ENCODE measurements at places on chromosomes 3 and 15.
A peak's percentile ranks its signal among the peaks of the same experiment; 100 is the strongest.

DNA sequence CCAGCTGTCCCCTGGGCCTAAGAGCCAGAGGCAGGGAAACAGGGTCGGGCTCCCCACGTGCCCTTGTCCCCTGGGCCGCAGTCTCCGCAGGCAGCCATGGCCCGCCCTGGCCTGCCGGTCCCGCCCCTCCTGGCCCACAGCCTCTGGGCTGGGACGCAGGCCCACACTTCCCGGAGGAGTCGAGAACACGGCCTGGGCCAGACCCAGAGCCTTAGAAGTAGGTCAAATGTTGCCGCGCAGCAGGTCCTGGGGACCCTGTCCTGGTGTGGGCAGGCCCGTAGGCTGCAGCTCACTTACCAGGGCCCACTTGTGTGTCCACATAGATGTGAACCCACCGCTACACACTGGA is 4.3 kb upstream of the MYL3 start:
- no peak for DNase-seq

DNA sequence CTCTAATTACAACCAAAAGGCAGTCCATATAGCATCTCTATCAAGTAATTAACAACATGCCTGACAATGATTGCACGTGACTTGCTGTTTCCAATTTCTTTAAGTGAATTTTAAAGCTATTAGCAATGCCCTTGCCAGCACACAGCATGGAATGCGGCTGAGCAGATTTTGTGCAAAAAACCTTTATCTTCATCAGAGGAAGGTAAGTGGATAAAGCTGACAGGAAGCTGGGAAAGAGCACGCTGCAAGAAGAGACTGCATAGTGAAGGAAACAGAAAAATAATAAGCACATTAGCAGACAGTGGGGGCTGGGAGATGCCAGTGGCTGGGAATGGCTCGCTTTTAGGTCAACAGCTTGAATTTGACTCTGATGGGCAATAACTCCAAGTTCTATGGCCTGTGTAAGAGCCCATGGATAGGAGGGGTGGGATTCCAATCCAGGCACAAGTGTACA is 138.8 kb downstream of the PDZRN3 start:
- DNase-seq, result no peak

DNA sequence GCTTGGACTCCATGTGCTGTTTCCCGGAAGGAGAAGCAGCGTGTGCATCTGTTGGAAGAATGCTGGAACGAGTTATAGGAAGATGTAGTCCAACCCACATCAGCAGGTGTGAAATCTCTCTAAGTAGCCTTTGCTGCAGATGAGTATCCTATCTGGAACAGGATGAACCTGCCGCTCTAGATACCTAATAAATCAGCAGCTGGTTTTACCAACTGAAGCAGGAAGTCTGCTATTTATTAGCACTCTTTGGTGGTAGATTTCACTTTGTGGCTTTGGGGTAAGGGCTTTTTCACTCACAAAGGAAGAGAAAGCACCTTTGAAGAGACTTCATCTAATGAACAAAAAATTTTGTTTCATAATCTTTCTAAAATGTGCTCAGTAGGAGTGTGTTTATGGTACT is 66.4 kb downstream of the DCUN1D1 start:
- DNase-seq, result peak; percentile 11

- no peak for DNase-seq
Observed at GRCh38 chr3:151183265-151183671, 19.7 kb downstream of the GPR171 start.

- DNase-seq, result no peak
Observed at GRCh38 chr3:193782276-193782647, 189.3 kb downstream of the OPA1 start.

DNA sequence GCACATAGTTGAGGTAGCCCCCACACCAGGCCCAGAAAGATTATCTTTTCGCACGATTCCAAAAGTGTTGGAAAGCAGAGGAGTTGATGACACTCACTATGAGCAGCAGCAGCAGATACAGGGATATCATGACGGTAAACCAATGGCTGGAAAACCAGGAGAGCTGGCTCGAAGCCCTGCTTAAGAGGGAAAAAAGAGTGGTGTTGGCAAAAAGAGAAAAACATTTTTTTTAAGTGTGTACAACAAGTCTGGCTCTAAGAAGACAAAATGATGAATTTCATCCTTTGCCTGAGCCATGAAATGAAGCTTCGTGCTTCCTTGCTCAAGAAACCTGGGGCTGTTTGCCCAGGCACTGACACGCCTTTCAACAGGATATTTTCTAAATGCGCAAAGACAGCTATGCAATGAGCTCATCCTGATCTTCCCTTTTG is 27.3 kb downstream of the PARP16 start:
- no peak for DNase-seq

DNA sequence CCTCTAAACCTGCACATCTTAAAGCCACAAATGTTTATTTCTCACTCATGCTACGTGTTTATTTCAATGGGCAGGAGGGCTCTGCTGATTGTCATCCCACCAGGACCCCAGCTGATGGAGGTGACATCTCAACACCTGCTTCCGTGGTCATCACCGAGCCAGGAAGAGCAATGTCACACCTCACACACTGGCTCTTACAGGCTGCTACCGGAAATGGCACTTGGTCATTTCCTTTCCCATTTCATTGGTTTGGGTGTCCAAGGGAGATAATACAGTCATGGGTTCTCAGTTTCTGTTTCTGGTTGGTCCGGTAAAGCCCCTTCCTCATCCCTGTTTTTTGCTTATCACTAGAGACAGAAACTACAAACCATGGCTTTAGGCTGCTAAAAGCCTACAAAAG is 41.9 kb downstream of the ABHD2 start:
- no peak for DNase-seq

- DNase-seq, result peak; percentile 95
Observed at GRCh38 chr3:120506076-120506827, 55.5 kb upstream of the FSTL1 start.

DNA sequence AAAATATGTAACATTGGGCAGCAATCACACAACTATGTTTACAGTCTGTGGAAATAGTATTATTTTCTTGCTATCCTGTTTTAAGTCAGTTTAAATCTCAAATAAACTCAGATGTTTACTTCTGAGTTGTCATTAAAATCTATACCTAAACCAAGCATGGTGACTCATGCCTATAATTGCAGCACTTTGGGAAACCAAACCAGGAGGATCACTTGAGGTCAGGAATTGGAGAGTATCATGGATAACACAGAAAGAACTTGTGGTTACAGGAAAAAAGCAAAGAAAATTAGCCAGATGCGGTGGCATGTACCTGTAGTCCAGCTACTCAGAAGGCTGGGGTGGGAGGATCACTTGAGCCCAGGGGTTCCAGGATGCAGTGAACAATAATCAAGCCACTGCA is 631.6 kb upstream of the EPHA6 start:
- DNase-seq, result no peak

GRCh38 chr15:40256638-40257235 is 17.9 kb downstream of the PAK6 start:
- no peak for DNase-seq

DNA sequence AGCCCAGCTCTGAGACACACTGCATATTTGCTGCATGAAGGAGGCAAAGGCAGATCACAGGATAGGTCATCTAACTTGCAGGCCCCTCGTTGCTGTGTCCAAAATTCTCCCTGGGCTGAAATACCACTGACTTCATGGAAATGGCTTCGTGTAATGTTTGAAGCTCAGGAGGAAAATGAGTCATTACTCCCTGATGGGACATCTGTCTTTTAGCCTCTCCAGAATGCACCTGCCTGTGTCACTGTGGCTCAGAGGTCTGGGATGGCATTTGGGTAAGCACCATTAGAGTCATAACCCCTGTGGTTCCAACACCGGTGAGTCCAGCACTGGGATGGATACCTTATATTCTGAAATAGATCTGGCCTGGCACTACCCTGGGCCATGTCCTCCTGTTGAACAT is 51.5 kb downstream of the IL12A start:
- peak; percentile 36 for DNase-seq

GRCh38 chr3:31249545-31249944 is 283.2 kb upstream of the STT3B start:
- no peak for DNase-seq
